ENCODE measurements at places on chromosomes 11 and 22.

DNA sequence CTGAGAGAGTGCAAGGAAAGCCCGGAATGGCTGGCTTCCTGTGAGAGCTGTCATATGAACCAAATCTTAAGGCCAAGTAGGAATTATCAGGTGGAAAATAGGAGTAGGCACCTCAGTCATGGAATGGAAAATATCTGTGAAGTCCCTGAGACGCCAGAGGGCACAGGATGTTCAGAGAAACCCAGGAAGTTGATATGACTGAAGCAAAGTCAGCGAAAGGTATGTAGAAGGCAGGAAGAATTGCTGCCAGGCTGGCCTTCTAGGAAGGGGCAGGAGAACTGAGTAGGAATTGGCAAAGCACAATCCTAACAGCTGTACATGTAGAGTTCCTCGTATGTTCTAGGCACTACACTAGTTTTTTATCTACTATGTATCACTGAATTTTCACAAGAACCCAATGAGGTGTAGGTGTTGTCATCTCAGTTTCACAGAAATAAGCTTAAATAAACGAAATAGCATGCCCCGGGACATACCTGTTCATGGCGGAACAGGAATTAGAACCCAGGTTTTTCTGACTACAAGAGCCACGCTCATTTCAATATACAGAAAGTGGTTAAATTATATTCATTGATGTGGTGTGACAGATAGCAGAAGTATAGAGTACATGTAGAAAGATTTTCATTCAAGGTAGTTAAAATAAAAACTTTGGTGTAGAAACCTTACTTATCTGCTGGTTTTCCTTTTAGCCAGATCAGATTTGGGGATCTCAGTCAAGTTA is 17.0 kb downstream of the HMGXB4 start:
- DNase-seq: no peak

DNA sequence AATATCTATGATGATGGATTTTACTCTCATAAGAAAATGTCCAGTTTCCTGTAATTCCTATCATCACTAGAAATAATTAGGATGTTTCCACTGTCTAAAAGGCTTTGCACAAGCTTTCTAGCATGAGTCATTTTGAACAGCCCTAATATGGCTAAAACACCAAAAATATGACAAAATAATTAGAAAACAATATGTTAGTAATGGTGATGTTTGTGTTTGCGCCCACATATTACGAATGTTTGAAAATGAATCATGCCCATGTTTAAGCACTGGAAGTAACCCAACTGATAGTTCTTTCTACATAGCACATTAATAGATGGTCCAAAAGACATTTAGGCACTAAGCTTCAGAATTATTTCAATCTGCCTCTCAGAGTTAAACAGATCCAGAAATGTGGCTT is 96.0 kb downstream of the TRPC6 start:
- DNase-seq: no peak

GRCh38 chr11:75013051-75013450 is 24.3 kb downstream of the NEU3 start:
- no peak for DNase-seq

GRCh38 chr11:96147906-96148486 is 195.0 kb downstream of the MAML2 start:
- no peak for DNase-seq
